T47D (cell line): ENCODE measurements at places on chromosomes 2 and 18.
A peak's percentile ranks its signal among the peaks of the same experiment; 100 is the strongest.

GRCh38 chr2:145344076-145344724 is 824.3 kb upstream of the ZEB2 start:
- DNase-seq: no peak

GRCh38 chr2:189204322-189204941 is 24.9 kb upstream of the COL5A2 start:
- no peak for DNase-seq

GRCh38 chr2:136257893-136258292 is 139.9 kb upstream of the CXCR4 start:
- DNase-seq: no peak

DNA sequence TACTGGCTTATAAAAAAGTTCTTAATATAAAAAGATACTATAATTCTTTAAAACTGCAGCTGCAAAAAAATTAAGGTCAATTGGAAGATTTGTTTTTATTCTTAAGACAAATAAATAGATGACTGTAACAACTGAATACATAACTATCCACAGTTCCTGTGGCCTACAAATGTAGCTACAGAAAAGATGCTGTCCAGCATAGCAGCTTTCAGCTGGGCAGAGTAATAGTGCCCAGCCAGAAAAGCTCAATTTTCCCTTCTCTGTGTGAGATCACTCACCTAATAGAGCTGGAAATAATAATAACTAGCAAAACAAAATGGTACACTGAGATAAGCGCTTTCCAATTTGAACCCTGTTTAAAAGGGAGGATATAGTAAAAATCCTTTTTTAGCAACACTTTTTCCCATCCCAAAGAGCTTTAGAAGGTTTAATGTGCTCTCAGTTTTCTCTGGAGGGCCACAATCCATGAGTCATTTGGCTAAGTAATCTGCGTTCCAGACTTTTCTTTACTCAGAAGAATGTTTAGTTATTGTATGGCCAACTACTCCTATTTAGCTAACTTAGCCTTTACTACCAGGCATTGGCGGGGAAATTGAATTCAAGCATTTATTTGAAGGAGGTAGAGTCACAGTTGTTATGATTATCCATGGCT is 158.1 kb upstream of the SLC39A10 start:
- DNase-seq: no peak

DNA sequence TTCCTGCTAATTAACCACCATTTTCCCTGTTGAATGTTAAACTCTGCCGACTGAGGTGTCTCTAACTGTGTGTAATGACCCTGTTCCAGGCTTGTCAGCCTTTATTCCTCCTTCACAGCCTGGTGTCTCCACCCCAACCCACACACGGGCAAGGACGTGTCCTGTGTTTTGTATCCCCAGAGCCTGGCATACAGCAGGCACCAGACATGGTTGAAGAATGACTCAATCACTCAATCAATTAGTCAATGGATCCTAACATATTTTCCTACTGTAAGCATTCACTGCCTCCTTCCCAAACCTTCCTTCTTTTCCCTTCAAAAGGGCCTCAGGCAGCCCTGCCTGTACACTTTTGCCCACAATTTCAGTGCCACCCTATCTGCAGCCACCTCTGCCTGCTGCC is 2.7 kb upstream of the TNS1 start:
- DNase-seq: no peak

DNA sequence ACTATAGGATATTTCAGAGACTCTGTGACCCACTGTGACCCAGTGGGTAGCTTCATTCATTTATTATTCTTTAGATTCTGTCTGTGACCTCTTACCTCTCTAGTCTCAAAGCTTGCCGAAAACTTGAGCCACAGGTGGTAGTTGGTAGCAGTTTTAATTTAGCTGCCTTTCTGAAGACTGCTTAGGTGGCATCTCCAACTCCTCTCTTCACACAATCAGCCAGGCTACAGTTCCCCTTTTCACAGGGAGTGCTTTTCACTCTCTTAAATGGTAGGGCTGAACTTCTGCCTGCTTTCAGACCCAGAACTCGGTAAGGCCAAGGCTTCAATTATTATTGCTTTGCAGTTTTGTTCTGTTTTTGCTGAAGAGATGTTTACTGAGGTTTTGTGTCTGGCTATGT is 349.6 kb downstream of the ARL6IP6 start:
- DNase-seq: no peak

DNA sequence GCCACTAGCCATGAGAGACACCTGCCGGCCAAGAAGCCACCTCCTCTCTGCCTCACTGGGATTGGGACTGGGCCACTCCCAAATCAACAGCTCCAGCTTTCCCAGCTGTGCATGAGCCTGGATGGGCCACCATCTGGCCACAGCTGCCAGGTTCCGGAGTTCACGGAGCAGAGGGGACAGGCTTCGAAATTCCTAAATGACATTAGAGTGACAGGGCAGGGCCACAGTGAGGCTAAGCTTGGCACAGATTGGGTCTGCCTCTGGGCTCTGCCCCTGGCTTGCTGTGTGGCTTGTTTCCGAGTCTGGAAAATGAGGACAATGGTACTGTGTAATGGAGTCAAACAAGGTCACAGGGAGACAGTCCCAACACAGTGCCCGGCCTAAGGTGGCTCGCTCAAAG is 6.5 kb downstream of the DIPK1C start:
- DNase-seq: no peak

GRCh38 chr18:13306583-13306982 is 88.0 kb downstream of the LDLRAD4 start:
- no peak for DNase-seq

DNA sequence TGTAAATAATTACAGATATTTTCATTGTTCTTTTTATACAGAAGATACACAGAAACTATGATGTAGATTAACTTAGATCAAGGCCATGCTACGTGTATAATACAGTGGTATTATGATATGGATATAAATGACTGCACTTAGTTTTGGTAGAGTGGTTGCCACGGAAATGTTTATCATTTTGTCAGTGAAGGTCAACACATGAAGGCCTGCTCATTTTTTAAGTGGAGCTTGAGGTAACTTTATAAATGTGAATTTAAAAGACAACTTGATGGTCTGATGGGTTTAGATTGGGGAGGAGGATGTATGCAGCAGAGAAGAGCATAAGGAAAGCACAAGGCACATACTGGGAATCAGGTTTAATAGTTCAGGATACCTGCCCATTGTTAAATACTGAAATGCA is 14.4 kb upstream of the BBS5 start:
- no peak for DNase-seq

GRCh38 chr2:168632709-168633121 is 169.7 kb upstream of the NOSTRIN start:
- DNase-seq: peak; percentile 68

- DNase-seq: no peak
Observed at GRCh38 chr2:120389036-120389391, 43.1 kb downstream of the INHBB start.

DNA sequence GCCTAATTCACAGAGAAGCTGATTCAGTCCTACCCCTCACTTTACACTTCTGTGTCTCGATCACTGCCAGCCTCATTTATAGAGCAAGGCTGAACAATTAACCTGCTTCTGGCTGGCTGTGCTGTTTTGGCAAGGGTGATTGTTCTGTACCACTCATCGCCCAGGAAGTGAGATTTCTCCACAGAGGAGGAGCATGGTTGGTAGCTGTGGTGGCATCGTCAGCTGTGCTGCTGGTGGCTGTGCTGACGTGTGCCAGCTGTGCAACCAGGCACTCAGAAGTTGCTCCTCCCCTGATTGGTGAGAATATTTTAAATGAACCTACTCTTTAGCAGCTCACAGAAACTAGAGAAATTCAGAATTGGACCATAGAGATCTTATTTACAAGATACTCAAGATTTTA is 158.3 kb downstream of the EML6 start:
- no peak for DNase-seq

DNA sequence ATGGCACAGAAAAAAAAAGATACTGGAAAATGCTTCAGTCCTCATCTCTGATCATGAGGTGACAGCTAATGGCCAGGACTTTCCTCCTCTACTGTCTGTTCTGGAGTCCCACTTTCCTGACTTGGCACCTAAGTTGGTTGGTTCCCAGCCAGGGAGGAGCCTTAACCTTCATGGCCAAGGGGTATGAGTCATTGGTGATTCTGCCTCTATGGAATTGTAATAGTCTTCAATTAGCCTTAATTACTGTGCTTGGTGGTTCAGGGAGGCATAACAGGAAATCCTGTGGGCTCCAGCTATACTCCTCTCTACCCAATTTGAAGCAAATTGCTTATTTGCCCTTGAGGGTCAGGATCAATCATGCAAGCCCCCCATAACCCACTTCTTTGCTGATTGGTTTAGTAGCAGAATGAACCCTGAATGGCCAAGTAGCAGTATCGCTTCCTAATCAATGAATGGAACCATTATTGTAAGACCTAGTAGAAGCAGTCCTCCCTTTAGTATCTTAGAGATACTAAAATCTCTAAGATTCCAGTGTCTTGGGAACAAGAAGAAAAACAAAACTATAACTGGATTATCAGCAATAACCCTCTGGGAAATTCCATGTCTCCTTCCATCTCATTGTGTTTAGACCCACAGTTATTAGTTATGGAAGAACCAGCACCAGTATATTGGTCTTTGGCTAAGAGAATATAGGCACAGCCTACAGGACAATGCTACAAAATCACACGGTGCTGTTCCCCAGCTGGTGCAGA is 109.0 kb downstream of the COL6A3 start:
- DNase-seq: no peak

- DNase-seq: no peak
Observed at GRCh38 chr2:233437439-233437955, 83.2 kb downstream of the DGKD start.

DNA sequence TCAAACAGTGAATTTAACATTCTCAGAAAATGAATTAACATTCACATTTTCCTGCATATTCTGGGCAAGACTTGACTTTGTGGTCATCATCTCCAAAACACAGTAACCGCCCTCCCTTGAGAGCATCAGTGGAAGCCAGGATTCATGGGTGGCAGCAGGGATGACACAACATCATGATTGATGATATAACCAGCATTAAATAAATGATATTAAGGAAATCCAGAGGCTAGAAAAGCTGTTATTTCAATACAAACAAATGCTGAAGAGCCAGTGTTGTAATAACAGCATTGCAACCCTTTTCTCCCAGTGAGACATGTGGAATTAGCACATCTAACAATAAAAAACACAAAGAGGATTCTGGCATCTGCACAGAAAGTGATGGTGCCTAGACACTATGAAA is 41.1 kb downstream of the CDC42EP3 start:
- no peak for DNase-seq

GRCh38 chr2:48601349-48601748 is 16.3 kb upstream of the GTF2A1L start:
- peak; percentile 52 for DNase-seq

DNA sequence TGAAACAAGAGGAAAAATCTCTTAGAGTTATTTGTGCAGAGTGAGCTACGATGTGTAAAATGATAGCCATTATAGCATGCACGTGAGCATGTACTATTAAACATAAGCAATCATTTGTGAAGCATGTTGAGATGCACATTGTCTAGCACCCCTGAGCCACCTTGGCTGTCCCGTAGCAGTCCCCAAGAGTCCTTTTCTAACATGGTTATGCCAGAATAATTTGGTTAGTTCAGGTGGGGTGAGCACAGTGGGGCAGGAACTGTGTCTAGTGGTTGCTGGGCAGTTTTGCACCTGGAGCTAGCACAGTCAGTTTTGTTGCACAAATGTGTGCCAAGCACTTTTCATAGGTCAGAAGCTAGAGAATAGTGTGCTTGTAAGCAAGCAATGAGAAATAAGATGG is 809.8 kb downstream of the RNF144A start:
- no peak for DNase-seq

DNA sequence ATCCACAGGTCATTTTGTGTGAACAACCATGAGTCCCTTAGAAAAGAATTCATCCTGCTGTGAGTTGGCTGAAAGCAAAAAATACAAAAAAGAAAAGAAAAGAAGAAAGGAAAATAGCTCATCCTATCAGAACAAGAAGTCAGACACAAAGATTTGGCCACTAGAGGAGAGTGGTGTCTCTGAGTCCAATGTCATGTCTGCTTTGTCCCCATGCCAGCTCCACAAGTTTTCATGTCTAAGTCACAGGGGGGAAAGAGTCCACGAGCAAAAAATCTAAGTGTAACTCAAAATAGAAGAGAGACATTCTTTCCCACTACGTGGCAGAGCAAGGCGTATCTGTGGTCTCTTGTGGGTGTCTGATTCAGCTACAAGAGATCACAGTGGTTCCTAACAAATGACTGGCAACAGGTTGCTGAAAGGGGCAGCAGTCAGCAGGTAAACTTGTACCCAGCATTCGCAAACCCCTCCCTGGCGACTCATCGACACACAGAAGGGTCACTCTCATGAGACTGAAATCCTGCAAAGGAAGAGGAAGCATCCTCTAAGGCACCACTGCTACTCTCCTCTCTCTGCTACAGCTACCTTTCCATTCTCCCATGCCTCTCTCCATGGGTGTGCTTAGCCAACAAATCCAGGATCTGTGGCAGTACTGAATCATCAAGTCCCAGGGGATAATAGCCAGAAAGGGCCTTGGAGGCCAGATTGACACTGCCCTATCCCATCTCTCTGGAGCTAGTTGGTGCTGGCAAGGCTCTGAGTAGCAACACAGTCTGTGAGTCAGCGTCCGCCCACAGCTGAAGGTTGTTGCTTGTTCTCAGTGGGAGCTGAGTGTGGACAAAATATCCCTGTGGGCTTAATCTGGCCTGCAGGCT is 123.0 kb upstream of the SLC39A10 start:
- no peak for DNase-seq

- no peak for DNase-seq
Observed at GRCh38 chr2:147800316-147800715, 44.5 kb upstream of the ACVR2A start.

- no peak for DNase-seq
Observed at GRCh38 chr2:2742726-2743125, 411.7 kb upstream of the MYT1L start.

GRCh38 chr2:32902986-32903385 is 43.8 kb upstream of the LTBP1 start:
- DNase-seq: no peak

GRCh38 chr2:20196053-20196656 is 28.8 kb downstream of the SDC1 start:
- no peak for DNase-seq

GRCh38 chr18:48940854-48941611 is 9.7 kb downstream of the SMAD7 start:
- DNase-seq: no peak

DNA sequence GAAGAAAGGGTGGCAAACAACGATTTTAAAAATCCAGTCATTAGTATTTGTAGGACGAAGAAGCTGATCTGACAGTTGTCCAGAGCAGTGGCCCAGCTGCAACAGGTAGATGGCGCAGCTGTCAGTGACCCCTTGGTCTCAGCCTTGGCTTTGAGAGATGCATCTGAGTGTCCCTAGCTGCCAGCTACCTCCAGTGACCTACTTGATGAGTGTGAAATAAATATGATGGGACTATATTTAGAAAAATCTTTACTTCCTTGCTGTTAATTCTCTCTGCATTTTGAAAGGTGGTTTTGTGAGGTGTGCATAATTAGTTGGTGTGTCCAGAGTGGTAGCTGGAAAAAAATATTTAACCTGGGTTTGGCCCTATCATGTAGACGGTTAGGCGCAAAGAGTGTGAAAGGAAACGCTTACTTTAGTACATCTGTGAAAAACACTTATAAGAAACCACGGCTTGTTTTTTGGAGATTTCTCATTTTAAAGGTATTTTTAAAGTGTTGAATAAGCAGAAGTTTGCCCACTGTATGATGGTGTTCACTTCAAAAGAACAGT is 963 bp downstream of the INPP1 start:
- DNase-seq: no peak
